Fibroblast of villous mesenchyme (primary cell): ENCODE measurements at places on chromosomes 7 and 10. TPM values are rescaled to one million over a fixed set of nuclear protein-coding genes. Genes with fewer than 3 reads are reported as not detected.

DNA sequence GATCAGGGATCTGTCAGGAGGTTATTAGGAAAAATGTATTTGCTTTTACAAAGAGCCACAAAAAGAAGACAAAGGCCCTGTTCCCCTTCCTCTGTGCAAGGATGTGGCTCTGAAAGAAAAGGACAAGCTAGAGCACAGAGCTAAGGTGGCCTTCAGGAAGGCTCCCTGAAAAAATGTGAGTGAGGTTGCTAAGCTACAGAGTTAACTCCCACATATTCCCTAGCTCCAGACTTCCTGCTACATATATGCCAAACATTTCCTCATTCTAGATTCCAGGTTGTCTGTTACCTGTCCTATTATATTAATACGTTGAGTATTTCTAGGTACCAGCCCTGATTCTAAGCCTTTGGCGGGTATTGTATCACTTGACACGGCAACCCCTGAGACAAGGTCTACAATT lies 369.0 kb downstream of the PARD3 start:
- no peak for DNase-seq

- DNase-seq = no peak
Measured at GRCh38 chr7:47549916-47550315, 32.0 kb downstream of the TNS3 start.

- DNase-seq = peak; percentile 77
Measured at GRCh38 chr7:15461576-15461975, 100.2 kb downstream of the AGMO start.

GRCh38 chr10:69246581-69247312 lies 26.6 kb downstream of the HKDC1 start:
- DNase-seq = no peak

GRCh38 chr7:105691082-105691679 lies 109.9 kb upstream of the EFCAB10 start:
- DNase-seq = peak; percentile 89

DNA sequence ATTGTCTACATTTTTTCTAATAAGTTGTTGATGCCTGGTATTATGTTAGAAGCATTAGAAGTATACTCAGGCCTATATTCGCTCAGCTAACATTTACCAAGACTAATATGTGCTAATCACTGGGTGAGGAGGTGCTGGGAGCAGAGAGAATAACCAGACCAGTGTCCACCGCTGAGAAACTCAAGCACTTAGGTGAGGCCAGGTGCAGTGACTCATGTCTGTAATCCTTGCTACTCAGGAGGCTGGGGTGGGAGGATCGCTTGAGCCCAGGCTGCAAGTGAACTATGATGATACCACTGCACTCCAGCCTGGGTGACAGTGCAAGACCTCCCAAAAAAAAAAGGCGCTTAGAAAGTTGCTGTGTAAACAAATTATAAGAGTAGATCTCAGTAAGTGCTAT lies 182.2 kb upstream of the AOAH start:
- DNase-seq = no peak

DNA sequence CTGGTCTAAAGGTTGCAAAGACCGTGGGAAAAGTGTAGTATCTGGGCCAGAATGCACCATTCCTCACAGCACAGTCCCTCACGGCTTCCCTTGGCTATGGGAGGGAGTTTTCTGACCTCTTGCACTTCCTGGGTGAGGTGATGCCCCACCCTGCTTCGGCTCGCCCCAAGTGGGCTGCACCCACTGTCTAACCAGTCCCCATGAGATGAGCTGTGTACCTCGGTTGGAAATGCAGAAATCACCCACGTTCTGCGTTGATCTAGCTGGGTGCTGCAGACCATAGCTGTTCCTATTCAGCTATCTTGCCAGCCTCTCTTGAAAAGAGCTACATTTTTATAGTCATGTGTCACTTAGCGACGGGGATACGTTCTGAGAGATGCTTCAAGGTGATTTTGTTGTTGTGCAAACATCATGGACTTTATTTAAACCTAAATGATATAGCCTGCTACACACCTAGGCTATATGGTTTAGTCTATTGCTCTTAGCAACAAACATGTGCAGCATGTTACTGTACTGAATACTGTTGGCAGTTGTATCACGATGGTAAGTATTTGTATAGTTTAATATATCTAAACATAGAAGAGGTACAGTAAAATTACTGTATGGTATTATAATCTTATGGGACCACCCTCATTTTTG lies 120.0 kb downstream of the PPP1R9A start:
- no peak for DNase-seq

- no peak for DNase-seq
Measured at GRCh38 chr10:60374836-60375235, 14.8 kb downstream of the ANK3 start.

DNA sequence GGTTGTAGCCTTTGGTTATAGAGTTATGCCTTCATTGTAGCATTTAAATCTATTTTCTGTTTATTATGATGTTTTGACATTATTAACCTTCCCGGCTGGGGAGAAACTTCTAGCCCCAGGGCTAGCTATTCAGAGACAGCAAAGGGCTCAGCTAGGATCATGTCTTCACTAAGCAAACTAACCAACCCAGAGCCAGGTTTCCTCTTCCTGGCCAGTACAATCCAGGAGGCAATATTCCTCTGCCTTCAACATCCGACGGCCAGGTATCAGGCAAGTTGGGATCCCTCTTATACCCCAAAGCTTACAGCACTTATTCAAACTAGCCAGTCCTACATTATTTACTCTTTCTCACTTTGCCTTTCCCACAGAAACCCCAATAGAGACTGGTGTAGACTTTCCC lies 1060.7 kb upstream of the GHITM start:
- no peak for DNase-seq

DNA sequence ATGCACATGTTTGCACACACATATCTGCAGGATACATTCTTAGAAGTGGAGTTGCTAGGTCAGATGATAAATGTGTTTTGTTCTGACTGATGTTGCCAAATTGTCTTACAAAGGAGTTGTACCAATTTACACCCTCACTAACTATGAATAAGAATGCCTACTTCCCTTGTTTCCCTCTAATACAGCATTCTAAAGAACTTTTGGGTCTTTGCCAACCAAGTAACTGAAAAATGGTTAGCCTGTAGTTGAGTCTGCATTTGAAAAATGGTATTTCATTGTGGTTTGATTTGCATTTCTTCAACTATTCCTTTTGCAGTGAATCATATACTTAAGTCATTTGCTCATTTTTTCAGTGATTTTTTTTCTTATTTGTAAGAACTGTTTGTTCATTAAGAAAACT lies 48.4 kb downstream of the TMEM26 start:
- peak; percentile 10 for DNase-seq

Gene SOSTDC1
- not detected in 2 replicates for total RNA-seq

Gene CARD11
- total RNA-seq = under 0.01 TPM in 1 of 2 replicates, not detected in the other

Gene HOXA7
- total RNA-seq = 2.2 and 2.3 TPM in 2 replicates
